Urothelium cell line (cell line): ENCODE measurements at places on chromosomes 6 and 20.
A peak's percentile ranks its signal among the peaks of the same experiment; 100 is the strongest.

- DNase-seq = peak; percentile 94
These were observed 24.7 kb upstream of the PYGB start for GRCh38 chr20:25223179-25223661.

DNA sequence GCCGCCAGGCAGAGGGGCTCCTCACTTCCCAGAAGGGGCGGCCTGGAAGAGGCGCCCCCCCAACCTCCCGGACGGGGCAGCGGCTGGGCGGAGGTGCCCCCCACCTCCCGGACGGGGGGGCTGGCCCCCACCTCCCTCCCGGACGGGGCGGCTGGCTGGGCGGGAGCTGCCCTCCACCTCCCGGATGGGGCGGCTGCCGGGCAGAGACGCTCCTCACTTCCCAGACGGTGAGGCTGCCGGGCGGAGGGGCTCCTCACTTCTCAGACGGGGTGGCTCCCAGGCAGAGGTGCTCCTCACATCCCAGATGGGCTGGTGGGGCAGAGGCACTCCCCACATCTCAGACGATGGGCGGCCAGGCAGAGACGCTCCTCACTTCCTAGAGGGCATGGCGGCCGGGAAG, 389.7 kb upstream of the EYS start:
- no peak for DNase-seq

DNA sequence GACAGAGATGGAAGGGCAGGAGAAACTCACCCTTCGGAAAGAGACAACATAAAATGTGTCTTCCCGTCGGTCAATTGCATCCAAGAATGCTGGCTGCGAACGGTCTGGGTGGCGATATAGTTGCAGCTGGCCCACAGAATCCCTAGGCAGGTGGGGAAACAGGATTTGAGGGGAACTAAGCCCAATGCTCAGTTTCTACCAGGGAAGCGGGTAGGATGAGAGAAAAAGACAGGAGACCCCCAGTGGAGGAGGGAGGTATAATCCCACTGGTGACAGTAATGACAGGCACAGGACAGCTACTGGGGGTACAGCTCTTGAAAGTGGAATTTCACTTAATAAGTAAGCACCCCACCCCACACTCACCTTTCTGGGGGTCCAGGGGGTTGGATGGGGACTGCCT, 7.5 kb upstream of the TNXB start:
- peak; percentile 45 for DNase-seq

GRCh38 chr6:159823953-159824352, 23.9 kb downstream of the PNLDC1 start:
- DNase-seq = no peak

GRCh38 chr6:164756142-164756541, 553.3 kb downstream of the C6orf118 start:
- no peak for DNase-seq

GRCh38 chr6:41428336-41428995, 93.1 kb downstream of the NCR2 start:
- DNase-seq = no peak

- DNase-seq = no peak
These were observed 78.1 kb upstream of the CD93 start for GRCh38 chr20:23164176-23164601.

- DNase-seq = no peak
These were observed 15.6 kb upstream of the CD109 start for GRCh38 chr6:73680289-73680918.

DNA sequence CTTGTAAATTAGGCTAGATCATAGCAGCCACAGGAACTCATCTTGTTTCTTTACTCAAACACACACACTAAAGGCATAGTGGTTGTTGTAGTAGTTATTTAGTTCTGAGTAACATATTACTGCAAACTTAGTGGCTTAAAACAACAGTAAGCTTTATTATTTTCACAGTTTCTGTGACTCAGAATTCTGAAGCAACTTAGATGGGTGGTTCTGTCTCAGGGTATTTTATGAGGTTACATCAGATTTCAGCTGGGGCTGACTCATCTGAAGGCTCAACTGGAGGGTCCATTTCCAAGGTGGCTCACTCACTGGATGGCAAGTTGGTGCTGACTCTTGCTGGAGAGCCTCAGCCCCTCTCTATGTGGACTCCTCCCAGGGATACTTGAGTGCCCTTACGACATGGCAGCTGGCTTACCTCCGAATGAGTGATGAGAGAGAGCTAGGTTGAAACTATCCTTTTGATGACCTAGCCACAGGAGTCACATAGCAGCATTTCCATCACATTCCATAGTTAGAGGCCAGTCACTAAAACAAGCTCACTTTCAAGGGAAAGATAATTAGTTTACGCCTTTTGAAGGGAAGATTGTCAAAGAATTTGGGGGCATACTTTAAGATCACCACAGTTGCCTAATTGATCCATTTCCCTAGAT, 136.5 kb upstream of the PRND start:
- DNase-seq = peak; percentile 46

DNA sequence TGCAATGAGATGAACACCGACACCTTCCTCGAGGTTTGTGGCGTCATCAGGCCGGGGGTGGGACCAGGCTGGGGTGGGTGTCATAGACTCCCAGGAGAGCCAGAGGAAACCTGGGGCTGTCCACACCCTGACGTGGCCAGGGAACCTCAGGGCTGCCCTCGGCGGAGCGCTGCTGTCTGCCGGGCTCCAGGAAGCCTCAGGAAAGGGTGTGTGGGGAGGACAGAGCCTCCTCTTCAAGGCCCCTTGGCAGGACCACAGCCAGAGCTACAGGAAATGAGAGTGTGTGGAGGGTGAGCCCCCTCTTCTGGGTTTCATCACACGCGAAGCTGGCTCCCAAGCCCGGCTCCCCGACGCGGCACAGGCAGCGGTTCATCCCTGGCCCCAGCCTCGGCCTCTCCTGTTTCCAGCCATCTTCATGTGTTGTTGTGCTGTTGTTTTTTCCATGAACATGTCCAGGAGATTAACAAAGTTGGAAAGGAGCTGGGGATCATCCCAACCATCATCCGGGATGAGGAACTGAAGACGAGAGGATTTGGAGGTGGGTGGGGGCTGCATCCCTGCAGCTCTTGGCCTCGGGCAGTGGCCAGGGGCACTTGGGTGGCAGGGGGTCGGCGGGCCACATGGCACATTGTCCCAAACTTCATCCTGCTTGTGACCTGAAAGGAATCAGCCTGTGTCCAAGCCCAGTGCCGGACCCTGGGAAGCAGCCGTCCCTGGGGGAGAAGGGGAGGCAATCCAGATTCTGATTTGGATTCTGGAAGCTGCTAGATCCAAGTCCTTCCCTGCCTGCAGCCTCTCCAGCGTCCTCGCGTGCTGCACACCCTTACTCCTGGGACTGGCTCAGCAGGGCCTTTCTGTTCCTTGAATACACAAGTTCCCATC, 6.4 kb downstream of the NPEPL1 start:
- no peak for DNase-seq

DNA sequence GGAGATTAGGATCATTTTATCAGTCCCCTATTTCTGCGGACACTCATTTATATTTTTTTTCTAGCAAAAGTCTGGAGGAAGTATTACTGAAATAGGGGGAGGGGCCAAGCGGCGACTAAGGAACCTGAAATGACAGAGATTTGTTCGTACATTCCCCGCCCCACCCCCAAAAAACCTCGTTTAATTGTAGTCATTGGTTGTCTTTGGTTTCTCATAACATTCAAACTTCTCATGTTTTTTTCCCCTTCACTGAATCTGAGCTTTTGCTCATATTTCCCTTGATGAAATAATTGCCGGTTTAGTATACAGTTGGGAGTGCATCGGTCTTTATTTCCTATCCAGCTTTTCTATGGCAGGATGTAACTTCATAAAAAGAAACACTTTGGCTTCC, 768 bp upstream of the FYN start:
- DNase-seq = no peak

DNA sequence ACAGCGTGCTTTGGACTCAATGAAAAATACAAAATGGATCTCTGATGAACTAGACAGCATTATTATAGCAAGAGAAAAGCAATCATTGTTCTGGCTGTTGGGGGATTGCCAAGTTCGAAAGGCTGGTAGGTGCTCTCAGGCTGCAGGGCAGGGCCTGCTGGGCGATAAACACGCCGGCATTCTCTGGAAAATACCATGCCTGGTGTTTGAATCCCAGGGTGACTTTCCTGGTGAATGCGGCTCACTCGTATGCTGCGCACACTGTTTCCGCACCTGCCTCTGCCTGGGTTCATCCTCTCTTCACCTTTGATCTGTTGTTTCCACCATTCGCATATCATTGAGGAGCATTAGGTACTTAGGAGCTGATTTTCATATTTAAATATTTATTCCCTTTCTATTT, 37.4 kb downstream of the GCNT2 start:
- no peak for DNase-seq

DNA sequence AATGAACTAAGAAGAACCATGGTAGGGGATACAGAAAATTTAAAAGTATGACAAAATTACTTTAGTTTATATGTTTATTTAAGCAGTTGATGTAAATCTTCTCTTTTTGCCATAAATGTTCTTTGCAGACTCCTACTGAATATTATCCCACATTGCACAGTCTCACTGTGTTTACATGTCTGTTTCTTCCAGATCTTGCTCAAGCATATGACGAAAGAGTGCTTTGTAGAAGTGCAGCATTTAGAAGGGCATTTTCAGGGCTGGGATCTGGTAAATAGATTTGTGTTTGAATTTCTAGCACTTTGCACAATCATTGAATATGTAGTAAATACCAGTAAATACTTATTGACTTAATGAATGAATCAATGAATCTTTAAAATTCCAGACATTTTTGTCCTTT, 152.0 kb upstream of the EPHA7 start:
- no peak for DNase-seq

GRCh38 chr20:52490711-52491430, 299.3 kb upstream of the ZFP64 start:
- peak; percentile 91 for DNase-seq

- peak; percentile 86 for DNase-seq
These were observed 33.7 kb downstream of the PTGIS start for GRCh38 chr20:49534255-49534712.

DNA sequence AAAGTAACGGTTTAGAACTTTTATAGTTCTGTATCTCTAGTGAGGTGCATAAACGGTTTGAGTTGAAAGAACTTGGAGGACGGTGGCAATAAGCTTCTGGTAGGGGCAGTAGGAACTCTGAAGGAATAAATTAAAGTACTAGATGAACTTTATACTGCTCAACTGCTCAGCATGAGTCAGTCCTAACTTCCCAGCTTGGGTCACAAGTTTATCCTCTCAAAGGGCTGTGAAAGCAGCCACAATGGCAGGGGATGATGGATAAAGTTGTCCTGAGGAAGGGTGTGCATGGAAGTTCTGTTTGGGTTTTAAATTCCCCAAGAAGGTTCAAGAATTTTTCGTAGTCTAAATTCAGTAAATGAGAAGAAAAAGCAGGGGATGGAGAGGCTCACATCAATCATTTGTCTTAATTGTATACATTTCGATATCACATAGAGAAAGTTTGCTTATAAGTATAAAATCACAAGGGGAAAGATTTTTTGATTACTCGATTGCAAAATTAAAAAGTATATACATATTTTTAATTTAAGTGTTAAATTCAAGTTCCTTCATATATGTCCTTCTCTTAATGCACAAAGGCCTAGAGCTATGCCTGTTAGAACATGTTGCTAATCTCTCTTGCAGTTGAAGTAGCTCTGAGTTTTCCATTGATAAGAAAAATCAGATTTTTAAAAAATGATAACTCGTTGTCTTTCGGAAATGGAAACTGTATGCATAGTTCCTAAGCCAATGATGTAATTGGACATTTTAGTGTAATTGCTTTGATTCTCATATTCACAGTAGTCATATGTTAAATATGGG, 55.3 kb upstream of the JAG1 start:
- DNase-seq = no peak

GRCh38 chr6:43924222-43924702, 154.3 kb downstream of the VEGFA start:
- DNase-seq = peak; percentile 75

GRCh38 chr6:21164768-21165326, 428.7 kb upstream of the SOX4 start:
- DNase-seq = no peak

GRCh38 chr6:136335736-136336363, 46.2 kb upstream of the BCLAF1 start:
- DNase-seq = no peak
